Heart left ventricle (tissue), 16 donors: ENCODE measurements at places on chromosomes 5 and 9. TPM values are rescaled to one million over a fixed set of nuclear protein-coding genes. Genes with fewer than 3 reads are reported as not detected.

WDR31 gene
- 8.1 TPM for total RNA-seq

PLGRKT gene
- total RNA-seq, result 31.2 TPM

GDA gene
- 0.22 TPM for total RNA-seq

- H3K4me1 ChIP-seq, result no peaks in the 10 kb centered on the region
- H3K4me3 ChIP-seq, result no peak overlapping the region
- no peak for DNase-seq
- H3K27me3 ChIP-seq, result peaks cover 9% of the 10 kb centered on the region
Observed at GRCh38 chr5:943918-944620, 51.4 kb downstream of the TRIP13 start.
